ENCODE measurements at places on chromosomes 2 and 18. TPM values are rescaled to one million over a fixed set of nuclear protein-coding genes. Genes with fewer than 3 reads are reported as not detected.

DNA sequence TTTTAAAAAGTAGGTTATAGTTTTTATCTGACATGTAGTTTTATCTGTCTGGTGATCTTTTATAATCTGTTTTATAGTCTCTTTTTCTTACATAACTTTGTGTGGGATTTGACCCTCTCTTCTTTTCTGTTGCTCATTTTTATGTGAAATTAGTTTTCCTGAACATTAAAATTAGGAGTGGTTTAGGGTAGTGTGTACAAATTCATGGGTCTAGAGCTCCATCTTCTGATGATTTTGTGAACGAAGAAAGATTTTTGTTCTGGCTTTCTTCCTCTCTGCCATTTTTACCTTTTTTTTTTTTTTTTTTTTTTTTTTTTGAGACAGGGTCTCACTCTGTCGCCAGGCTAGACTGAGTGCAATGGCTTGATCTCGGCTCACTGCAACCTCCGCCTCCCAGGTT, 46.6 kb downstream of the SLC30A6 start:
- H3K27ac ChIP-seq, result no peak overlapping the region
- DNase-seq, result no peak
- H3K4me1 ChIP-seq, result no peaks in the 10 kb centered on the region
- no peaks in the 10 kb centered on the region for H3K27me3 ChIP-seq
- peaks cover 4% of the 10 kb centered on the region for H3K36me3 ChIP-seq

DNA sequence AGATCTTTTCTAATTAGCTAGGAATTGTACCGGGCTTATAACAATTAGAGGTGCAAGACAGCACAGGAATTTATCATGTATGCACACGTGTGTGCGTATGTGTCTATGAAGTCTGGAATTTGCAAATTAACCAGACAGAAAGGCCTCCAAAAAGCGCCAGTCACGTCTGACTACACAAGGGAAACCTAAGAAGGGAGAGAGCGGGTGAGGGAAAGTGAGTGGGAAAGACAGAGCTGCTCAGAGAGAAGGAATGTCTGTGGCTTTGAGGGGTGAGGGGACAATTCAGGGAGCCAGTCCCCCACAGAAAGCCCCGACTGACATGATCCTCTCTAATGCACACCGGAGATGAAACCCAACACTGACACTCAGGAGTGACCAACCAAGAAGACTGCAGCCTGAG, 197.7 kb upstream of the SH3BP4 start:
- H3K36me3 ChIP-seq, result no peaks in the 10 kb centered on the region
- no peak for DNase-seq
- peaks cover 1% of the 10 kb centered on the region for H3K27me3 ChIP-seq
- no peaks in the 10 kb centered on the region for H3K4me1 ChIP-seq
- no peak overlapping the region for H3K4me3 ChIP-seq

- DNase-seq, result no peak
- no peak overlapping the region for H3K4me3 ChIP-seq
- no peaks in the 10 kb centered on the region for H3K4me1 ChIP-seq
- peaks cover 1% of the 10 kb centered on the region for H3K27me3 ChIP-seq
Measured at GRCh38 chr2:74947703-74948102, 10.7 kb upstream of the POLE4 start.

DNA sequence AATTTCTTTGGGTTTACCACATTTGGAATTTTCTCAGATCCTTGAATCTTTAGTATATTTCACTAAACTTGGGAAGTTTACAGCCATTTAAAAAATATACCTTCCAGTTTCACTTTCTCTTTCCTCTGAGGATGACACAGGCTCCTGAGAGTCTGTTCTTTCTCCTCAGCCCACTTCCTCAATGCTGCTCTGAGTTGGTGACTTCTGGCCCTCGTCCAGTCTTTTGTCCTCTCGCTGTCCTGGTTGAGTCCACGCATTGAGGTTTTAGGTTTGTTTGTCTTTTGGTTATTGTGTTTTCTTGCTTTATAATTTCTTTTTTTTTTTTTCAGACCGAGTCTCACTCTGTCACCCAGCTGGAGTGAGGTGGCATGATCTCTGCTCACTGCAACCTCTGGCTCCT, 40.7 kb upstream of the GALR1 start:
- no peak overlapping the region for H3K27ac ChIP-seq
- no peaks in the 10 kb centered on the region for H3K36me3 ChIP-seq
- no peaks in the 10 kb centered on the region for H3K27me3 ChIP-seq
- H3K4me3 ChIP-seq, result no peak overlapping the region

Gene CD226
- 0.80 TPM for total RNA-seq

DNA sequence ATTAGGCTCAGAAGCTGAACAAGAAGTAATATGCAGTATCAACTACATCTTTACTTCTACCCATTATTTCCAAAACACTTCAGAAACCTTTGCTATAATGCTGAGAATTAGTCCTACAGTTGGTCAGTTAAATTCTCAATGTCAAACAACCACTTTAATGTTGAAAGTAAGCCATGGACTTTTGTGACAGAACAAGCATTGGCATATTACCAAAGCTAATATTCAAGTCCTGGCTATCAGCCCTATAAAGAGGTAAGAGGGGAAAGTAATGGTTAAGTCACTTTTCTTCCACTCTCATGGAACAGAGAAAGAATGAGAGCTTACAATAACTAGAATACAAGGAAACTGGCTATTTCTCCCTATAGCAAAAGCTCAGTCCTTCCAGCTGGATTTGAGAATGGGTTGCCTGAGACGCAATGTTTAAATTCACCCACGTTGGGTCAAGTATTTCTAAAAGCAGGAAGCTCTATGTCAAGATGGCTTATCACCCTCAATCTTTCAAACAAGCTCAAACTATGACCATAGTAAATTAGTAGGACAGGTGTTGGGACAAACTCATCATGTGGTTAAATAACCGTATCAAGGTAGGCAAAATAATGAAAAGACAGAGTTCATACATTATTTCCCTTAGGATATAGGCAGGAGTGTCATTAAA, 31.4 kb upstream of the MFSD6 start:
- H3K4me1 ChIP-seq, result peaks cover 20% of the 10 kb centered on the region
- H3K27ac ChIP-seq, result no peak overlapping the region
- H3K27me3 ChIP-seq, result peaks cover 3% of the 10 kb centered on the region
- no peak for DNase-seq
- H3K4me3 ChIP-seq, result no peak overlapping the region

DNA sequence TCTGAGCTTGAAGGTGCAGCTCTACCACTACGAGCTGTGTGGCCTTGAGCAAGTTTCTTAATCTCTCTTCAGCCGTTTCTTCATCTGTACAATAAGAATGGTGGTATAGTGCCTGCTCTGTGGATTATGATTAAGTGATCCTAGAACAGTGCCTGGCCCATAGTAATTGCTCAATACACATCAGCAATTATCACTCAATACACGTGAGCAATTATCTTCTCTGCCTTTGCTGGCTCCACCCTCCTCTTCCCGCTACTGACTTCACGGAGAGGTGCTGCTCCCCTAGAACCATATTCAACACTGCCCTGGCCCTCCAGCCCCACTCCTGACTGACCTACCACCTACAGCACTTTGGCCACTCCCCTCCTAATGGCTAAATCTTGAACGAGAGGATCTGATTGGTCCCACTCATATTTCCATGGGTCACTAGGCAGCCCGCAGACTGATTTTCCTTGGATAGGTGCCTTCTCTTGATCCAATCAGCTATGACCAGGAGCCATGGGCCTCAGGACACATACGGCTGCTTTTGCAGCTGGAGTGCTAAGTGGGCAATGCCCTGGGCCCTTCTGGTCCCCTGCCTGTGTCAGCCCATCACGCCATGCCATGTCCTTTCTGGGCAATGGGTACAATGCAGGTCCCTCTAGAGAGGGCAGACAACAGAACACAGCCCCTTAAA, 77.5 kb downstream of the STPG4 start:
- H3K27me3 ChIP-seq, result peaks cover 12% of the 10 kb centered on the region
- no peak overlapping the region for H3K27ac ChIP-seq
- no peak for DNase-seq
- no peak overlapping the region for H3K4me3 ChIP-seq
- H3K36me3 ChIP-seq, result no peaks in the 10 kb centered on the region

DNA sequence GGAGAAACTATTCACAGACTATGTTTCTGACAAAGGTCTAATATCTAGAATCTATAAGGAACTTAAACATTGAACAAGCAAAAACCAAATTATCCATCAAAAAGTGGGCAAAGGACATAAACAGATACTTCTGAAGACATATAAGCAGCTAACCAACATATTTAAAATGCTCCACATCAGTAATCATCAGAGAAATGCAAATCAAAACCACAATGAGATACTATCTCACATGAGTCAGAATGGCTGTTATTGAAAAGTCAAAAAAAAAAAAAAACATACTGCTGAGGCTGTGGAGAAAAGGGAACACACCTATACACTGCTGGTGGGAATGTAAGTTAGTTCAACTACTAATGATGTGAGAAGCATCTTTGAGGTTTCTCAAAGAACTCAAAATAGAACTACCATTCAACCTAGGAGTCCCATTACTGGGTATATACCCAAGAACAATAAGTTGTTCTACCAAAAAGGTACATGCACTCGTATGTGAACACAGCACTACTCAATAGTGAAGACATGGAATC, 220.4 kb upstream of the TFPI start:
- no peaks in the 10 kb centered on the region for H3K36me3 ChIP-seq
- no peak overlapping the region for H3K27ac ChIP-seq
- DNase-seq, result no peak
- no peaks in the 10 kb centered on the region for H3K27me3 ChIP-seq
- no peak overlapping the region for H3K4me3 ChIP-seq

DNA sequence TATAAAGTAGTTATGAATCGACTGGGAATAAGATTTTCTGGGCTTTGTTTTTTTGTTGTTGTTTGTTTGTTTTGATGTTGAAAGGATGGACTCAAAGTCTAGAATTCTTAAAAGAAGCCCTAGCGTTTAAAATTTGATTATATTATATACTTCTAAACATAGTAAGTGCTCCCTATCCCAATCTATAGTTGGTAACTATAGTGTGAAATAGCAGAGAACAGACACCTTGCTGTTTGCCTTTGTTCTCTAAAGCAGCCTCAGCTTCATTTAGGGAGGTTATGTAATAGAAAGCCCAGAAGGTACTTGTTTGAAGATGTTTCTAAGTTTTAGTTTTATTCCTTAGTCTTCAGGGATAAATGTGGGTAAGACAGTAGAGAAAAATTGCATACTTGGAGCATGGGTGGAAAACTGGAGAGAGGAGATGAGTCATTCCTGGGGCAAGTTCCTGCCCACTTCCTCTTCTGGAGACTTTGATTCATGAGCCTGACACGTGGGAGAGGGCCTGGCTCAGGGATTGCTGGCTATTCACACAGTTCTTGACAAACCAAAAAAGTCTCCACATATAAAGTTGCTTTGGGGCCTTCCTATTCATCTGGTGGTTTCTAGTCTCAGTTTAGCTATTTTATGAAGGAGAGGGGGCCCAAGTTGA, 131.9 kb downstream of the MYO1B start:
- peaks cover 26% of the 10 kb centered on the region for H3K4me1 ChIP-seq
- DNase-seq, result peak; percentile 25
- peaks cover 13% of the 10 kb centered on the region for H3K36me3 ChIP-seq
- H3K27ac ChIP-seq, result peak overlapping the region; percentile 91

GRCh38 chr18:74540652-74541421, 6.5 kb downstream of the CNDP1 start:
- DNase-seq, result no peak
- H3K36me3 ChIP-seq, result no peaks in the 10 kb centered on the region
- no peak overlapping the region for H3K27ac ChIP-seq
- peaks cover 1% of the 10 kb centered on the region for H3K27me3 ChIP-seq

GRCh38 chr2:199279146-199279545, 178.6 kb downstream of the SATB2 start:
- H3K27ac ChIP-seq, result no peak overlapping the region
- DNase-seq, result no peak
- no peaks in the 10 kb centered on the region for H3K36me3 ChIP-seq
- no peaks in the 10 kb centered on the region for H3K27me3 ChIP-seq
- H3K4me1 ChIP-seq, result no peaks in the 10 kb centered on the region
- no peak overlapping the region for H3K4me3 ChIP-seq

DNA sequence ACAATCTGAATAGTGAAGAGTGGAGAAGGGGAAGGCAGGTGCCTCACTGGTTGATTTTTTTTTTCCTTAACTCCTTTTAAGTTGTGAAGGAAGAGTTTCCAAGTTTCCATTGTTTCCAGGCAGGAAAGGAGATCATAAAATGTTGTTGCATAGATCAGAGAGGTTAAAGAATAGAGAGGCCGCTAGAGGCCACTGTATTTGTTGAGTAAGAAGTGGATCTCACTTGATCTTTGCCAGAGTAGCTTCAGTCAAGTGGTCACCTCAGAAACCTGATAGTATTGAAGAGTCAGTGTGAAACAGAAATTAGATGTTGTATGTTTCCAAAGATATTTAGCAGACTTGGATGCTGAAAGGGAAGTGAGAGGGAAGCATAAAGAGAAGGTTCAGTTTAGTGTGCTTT, 17.6 kb downstream of the CTNNA2 start:
- H3K4me3 ChIP-seq, result no peak overlapping the region
- no peak overlapping the region for H3K27ac ChIP-seq
- DNase-seq, result peak; percentile 31

GRCh38 chr2:200873560-200873959, 9.1 kb upstream of the CLK1 start:
- no peak overlapping the region for H3K27ac ChIP-seq
- H3K27me3 ChIP-seq, result no peaks in the 10 kb centered on the region
- peaks cover 3% of the 10 kb centered on the region for H3K36me3 ChIP-seq
- H3K4me3 ChIP-seq, result no peak overlapping the region
- H3K4me1 ChIP-seq, result no peaks in the 10 kb centered on the region

Gene DNAH7
- total RNA-seq, result 2.6 TPM

DNA sequence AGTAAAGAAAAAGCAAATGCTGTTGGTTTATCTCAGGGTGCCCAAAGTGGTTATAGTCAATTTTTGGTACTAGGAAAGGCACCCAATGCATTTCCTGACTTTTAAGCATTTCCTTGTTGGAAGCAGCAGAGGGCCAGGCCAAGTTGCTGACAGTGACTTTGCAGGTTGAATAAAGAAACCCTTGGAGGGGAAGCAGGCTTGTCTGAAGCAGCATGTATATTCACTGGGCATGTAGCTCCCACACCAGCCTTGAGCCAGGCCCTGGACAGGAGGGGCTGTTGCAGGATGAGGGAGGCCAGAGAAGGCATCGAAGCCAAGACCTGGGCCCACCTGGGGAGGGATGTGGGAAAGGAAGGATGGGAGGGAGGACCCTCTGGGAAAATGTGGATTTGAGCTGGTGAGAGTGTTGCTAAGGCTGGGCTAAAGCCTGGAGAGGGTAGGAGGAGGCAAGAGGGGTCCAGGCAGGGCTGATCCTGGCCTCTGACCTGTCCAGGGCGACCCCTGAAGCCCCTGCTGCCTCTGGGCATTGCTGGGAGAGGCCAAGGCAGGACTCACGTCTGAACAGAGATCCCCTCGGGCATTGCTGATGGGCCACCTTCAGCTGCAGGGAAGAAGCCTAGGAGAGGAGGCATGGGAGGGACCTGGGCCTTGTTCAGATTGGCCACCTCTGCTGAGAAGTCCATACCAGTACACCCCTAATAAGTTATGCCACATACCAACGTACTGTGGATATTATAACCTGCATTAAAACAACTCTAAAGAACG, 79.6 kb downstream of the STPG4 start:
- peaks cover 12% of the 10 kb centered on the region for H3K27me3 ChIP-seq
- H3K36me3 ChIP-seq, result peaks cover 5% of the 10 kb centered on the region
- H3K4me1 ChIP-seq, result peaks cover 43% of the 10 kb centered on the region
- H3K4me3 ChIP-seq, result no peak overlapping the region
- H3K27ac ChIP-seq, result no peak overlapping the region

Gene FSIP2
- total RNA-seq, result 9.0 TPM
